ENCODE measurements at places on chromosomes 12 and 14. TPM values are rescaled to one million over a fixed set of nuclear protein-coding genes. Genes with fewer than 3 reads are reported as not detected.
A peak's percentile ranks its signal among the peaks of the same experiment; 100 is the strongest.

- H3K36me3 ChIP-seq, result no peaks in the 10 kb centered on the region
- H3K4me3 ChIP-seq, result no peak overlapping the region
- peaks cover 12% of the 10 kb centered on the region for H3K27me3 ChIP-seq
- peak; percentile 31 for DNase-seq
Measured at GRCh38 chr12:119544765-119545625, 48.6 kb upstream of the TMEM233 start.

DNA sequence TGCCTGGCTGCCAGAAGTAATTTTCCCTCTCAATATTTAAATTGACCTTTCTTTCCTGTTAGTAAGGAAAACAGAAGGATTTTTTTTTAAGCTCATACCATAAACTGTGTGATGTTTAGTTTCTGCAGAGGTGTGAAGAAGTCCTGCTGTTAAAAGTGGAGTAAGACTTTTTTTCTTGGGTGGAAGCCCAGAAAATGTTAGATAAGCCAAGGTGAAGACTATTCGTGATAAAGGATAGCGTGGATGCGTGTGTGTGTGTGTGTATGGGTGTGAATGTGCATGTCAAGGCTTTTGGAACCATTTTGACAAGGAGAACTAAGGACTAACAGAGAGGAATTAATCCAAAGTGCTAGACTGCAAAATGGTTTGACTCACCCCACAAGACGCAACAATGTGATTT lies 152.9 kb upstream of the SEL1L start:
- DNase-seq, result no peak
- H3K4me3 ChIP-seq, result no peak overlapping the region
- no peaks in the 10 kb centered on the region for H3K36me3 ChIP-seq
- no peaks in the 10 kb centered on the region for H3K27me3 ChIP-seq
- no peaks in the 10 kb centered on the region for H3K4me1 ChIP-seq
- H3K27ac ChIP-seq, result no peak overlapping the region

GRCh38 chr12:41108032-41108431 lies 80.1 kb upstream of the PDZRN4 start:
- H3K4me3 ChIP-seq, result no peak overlapping the region
- no peak for DNase-seq
- no peaks in the 10 kb centered on the region for H3K4me1 ChIP-seq
- no peaks in the 10 kb centered on the region for H3K27me3 ChIP-seq
- H3K36me3 ChIP-seq, result no peaks in the 10 kb centered on the region
- H3K27ac ChIP-seq, result no peak overlapping the region

SCFD1 gene
- 59.0 TPM for total RNA-seq

VWF gene
- total RNA-seq, result not detected

ACOT4 gene
- 1.2 TPM for total RNA-seq

MYL2 gene
- not detected for total RNA-seq

All from CD4-positive, alpha-beta T cell (primary cell).